ENCODE measurements at places on chromosomes 16 and 17. TPM values are rescaled to one million over a fixed set of nuclear protein-coding genes. Genes with fewer than 3 reads are reported as not detected.

The PRPSAP1 gene
- total RNA-seq = 48.1 TPM

The ZNF750 gene
- total RNA-seq = not detected

The ATP1B2 gene
- not detected for total RNA-seq

The COX6A2 gene
- not detected for total RNA-seq

The DNAI2 gene
- total RNA-seq = not detected
